ENCODE measurements at places on chromosomes 6 and 20.

GRCh38 chr6:103723438-103724322, 1136.0 kb downstream of the HACE1 start:
- no peak for DNase-seq

DNA sequence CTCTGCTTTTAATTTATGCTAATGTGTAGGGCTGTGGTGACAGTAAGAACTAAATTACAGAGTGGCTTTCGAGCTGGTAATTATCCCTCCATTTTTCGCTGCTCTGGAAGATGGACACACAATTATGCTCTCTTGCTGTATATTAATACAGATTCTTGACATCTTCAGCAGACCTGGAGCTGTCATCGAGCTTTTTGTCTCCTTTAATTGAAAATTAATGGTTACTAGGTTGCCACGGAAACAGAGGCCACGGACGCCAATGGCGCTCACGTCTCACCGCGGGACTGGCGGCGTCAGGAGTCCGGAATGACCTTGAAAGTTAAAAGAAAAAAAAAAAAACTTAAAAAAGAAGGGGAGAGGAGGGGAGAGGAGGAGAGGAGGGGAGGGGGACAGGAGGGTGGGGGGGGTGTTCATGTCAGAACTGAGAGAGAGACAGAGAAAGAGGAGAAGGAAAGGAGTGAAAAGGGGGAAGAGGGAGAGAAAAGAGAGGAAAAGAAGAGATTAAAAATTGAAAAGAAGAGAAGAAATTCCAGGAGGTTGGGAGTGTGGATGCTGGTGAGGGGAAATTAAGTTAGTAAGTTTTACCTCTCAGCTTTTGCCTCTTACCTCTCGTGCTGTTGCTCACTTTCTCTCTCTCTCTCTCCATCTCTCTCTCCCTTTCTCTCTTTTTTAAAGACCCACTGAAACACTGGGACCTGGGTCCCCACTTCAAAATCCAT, 22.1 kb upstream of the FOXP4 start:
- DNase-seq: no peak

- no peak for DNase-seq
These were observed 50.0 kb downstream of the IL20RA start for GRCh38 chr6:136994782-136995181.

- no peak for DNase-seq
These were observed 1.0 kb downstream of the GINM1 start for GRCh38 chr6:149567194-149567586.

GRCh38 chr6:2103765-2104523, 141.5 kb downstream of the GMDS start:
- DNase-seq: peak; percentile 37

DNA sequence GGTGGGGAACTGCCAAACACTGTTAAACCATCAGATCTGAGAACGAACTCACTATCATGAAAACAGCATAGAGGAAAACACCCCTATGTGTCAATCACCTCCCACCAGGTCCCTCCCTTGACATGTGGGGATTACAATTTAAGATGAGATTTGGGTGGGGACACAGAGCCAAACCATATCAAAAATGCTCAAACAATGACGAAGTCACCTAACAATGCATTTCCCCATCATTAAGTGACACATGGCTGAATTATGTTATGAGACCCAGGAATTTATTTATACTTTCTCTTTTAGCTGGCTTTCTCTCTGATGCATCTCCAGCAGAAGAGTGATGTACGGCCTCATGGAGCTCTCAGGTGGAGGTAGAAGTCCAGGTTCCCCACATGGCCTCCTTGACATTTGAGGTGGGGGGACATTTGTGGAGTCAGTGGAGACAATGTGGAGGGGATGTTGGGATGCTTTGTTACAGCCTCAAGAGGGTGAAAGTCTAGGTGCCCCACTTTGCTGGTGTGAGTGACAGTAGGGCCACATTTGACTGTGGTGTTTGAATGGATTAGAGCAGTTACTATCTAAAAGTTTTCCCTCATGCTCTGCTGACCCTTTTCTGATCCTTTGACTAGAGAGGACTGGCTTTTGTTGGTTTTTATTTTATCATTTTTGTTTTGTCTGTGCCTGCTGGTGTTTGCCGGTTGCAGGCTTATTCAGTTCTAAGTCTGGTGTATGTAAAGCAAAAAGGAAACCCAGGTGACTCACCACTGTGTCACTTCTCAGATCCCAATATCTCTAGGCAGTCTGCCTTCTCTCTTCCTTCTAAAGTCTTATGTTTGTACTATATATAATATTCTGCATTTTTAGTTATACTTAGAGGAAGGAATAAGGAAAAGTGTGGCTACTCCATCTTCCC, 18.5 kb upstream of the DCBLD1 start:
- DNase-seq: peak; percentile 12

DNA sequence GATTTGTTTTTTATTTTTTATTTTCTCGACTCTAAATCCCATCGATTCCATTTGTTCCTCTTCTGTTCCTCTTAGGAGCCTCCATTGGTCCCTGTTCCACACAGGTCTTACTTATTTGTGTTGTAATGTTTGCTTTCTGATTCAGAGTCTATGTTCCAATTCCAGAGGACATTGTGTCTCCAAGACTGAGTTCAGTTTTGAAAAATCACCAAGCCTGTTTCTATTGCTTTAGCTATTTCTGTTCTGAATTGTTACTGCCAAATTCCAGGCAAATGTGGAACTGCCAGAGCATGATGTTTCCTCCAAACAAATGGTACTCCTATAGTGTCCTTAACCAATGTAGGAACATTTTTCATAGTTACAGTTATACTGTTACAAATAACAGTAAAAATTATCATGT, 270.9 kb upstream of the SPTLC3 start:
- DNase-seq: no peak

DNA sequence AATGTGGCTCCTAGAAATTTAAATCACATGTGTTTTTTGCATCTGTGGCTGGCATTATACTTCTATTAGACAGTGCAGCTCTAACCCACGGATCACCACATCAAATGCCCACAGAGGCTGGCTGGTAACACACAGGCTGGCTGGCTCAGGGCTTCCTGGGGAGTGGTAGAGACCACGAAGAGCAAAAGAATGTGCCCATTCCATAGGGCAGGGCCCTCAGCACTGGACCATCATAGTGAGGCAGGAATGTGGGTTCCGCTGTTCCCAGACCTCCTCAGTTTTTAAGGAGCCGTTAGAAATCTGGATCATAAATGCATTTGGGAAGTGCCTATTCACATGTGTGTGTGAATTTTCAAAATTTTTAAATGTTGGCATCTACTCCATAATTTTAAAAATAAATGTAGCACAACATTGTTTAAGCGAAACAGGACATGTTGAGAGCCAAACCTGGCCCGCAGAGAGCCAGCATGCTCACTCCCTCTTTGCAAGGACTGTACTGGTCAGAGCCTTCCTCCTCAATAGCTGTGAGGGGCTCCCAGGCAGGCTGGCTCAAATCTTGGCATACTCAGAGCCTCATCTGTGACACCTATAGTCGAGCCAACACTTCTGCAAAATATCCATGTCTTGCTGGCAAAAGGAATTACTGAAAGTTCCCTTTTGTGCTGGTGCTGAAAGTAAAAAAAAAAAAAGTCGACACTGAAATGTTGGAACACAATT, 190.5 kb downstream of the FNDC1 start:
- no peak for DNase-seq

GRCh38 chr6:122818866-122819265, 29.8 kb downstream of the SMPDL3A start:
- no peak for DNase-seq

GRCh38 chr6:144066741-144067484, 28.5 kb downstream of the SF3B5 start:
- no peak for DNase-seq

DNA sequence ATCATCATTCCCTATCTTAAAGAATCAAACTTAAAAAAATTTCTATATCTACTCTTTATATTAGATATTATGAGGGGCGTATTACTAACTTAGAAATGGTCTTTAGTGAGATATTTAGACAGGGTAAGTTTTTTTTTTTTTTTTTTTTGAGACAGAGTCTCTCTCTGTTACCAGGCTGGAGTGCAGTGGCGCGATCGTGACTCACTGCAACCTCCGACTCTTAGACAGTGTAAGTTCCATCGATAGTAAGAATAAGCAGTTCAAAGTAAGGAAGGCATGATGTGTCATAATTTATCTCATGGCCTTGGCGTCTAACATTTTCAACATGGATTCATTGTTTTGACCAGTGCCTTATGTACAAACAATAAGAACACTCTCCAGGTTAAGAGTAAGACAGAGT, 72.4 kb downstream of the MLIP start:
- no peak for DNase-seq

DNA sequence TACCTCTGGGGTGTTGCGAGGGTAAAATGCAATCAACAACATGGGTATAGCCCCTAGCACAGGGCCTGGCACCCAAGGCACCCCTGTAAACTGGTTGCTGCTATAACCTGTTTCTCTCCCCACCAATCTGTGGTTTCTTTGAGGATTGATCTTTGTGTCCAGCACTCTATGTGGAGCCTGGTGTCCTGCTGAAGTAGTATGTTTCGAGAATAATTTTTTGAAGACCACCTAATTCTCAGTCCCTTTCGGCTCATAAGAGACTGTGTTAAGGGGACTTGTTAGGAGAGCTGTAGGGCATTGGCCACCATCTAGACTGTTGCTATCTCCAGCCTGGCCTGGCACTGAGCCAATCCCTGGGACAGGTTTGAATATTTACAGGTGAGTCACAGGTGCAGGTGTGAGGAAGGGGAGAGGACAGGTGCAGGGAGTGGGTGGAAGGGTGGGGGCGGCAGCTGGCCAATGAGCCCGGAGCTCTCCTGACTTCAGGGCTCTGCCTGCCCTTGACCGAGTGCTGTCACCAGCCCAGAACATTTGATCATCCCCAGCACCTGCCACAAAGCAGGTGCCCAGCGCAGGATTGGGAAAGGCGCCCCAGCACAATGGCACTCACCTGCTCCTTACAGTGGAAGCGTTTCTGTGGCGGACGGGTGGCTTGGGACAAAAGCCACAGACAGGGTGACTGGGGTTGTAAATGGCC, 8.1 kb upstream of the C20orf144 start:
- peak; percentile 88 for DNase-seq

GRCh38 chr6:32149092-32149755, 2.5 kb downstream of the PRRT1 start:
- DNase-seq: no peak

DNA sequence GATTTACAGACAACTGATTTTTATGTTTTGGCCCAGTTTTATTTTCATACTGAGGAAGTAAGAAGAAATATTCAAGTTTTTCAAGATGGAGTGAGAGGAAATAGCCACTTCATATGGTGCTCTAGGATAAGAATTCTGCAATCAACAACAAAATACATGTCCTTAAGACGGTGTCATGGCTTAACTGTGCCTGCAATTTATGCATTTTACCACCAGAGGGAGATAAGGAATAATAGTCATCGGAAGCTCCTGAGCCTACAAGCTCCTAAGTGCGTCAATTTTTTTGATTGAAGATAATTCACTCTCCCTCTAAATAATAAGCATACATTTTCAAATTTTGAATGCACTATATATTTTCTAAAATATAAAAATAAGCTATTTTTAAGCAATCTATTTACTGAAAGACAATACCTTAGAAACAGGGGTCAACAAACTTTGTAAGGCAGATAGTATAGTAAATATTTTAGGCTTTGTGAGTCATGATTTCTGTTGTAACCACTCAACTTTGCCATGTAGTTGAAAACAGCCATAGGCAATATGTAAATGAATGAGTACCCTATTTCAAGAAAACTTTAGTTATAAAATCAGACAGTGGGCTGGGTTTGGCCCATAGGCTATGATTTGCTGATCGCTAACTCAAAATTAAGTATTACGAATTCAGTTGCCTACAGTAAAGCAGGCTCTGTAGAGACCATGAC, 230.9 kb upstream of the DTNBP1 start:
- no peak for DNase-seq

DNA sequence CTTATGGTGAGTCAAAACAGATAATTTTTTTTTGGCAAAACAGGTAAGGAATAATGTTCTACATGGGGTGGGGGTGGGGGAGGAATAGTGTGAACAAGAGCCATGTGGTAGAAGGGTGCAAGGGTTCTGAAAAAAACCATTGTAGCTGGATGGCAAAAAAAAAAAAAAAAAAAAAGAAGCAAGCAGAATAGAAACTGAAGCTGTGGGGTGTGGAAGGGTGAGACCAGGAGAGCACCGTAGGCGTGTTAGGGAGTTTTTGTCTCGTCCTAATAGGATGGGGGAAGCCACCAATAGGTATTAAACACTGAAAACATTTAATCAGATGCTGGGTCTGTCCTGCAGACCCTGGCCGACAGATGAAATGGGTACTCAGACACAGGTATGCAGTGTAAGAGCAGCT, 110.1 kb downstream of the ADTRP start:
- DNase-seq: no peak

DNA sequence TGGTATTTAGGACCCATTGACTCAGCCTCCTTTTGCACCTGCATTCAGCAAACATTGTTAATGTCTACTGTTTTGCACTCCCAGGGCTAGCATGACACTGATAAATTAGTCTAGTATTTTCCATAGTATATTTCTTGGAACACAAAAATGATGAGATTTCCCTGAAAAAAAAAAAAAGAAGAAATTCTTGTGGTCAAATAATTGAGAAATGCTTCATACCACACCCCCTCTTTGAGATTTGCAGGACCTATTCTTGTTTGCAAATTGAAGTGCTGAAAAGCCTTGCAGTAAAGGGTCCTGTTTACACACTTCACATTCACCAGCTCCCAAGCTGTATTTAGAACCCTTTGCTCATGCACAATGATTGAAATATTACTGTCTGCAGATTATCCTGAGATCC, 36.3 kb upstream of the CLIC5 start:
- DNase-seq: no peak

GRCh38 chr6:5723841-5724691, 282.7 kb downstream of the NRN1 start:
- DNase-seq: no peak

GRCh38 chr6:139297921-139298320, 6.1 kb upstream of the TXLNB start:
- DNase-seq: no peak

- DNase-seq: no peak
These were observed 555.9 kb downstream of the C6orf118 start for GRCh38 chr6:164753517-164753916.

DNA sequence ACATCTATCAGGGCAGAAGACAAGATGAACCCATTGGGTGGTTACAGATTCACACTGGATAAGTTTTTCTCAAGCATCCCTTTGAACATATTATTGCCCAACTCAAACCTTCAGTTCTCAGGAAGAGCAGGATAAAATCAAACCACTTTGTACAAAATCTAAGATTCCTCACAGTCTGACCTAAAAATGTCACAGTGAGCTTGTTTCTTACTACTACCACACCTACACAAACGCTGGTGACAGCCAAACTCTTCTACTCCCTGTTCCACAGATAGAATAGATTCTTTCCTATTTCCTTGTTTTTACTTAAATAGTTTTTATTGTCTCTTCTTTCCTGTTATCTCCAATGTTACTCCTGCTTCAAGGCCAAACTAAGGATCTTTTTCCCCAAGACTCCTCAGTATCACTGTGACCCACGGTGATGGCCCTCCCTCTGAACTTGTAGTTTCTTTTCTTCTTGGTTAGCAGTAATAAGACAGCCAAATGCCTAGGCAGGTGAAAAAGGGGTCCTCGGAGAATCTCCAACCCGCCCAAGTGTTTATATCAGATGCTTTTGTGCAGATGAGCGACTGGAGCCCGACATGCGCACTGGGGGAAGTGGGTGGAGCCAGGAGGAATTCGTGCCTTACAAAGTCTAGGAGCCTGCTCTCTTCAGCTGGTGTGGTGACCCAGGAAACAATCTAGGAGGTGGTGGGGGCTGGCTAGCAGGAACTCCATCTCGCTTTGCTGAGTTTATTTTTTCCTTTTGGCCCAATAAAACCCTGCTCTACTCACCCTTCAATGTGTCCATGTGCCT, 53.4 kb downstream of the SEL1L2 start:
- no peak for DNase-seq

GRCh38 chr20:19318610-19319009, 106.2 kb downstream of the SLC24A3 start:
- no peak for DNase-seq
